Activated naive CD4-positive, alpha-beta T cell (primary cell): ENCODE measurements at places on chromosomes 5 and 9.

DNA sequence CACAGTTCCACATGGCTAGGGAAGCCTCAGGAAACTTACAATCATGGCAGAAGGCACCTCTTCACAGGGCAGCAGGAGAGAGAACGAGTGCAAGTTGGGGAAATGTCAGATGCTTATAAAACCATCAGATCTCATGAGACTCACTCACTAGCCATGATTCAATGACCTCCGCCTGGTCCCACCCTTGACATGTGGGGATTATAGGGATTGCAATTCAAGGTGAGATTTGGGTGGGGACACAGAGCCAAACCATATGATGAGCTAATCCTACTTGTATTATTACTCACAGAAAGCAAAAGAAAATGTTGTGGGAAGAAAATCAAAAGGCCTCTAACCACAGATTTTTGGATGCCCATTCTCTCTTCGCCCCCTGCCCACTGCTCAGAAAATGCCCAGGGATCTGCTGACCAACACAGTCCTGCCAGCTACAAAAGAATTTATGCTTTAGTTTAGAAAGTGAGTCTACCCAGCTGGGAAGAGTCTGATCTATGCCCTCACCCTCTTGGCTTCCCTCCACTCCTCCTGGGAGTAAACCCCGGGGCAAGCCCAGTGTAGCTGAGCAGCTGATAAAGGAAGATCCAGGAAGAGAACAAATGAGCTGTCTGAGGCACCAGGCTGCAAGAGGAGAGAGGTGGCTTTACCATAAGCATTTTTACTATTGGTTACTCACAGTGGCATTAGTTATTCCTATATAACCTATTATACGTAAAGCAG is 53.1 kb downstream of the RNF130 start:
- no peak for DNase-seq

GRCh38 chr5:167167191-167167795 is 1124.2 kb upstream of the WWC1 start:
- DNase-seq = no peak

DNA sequence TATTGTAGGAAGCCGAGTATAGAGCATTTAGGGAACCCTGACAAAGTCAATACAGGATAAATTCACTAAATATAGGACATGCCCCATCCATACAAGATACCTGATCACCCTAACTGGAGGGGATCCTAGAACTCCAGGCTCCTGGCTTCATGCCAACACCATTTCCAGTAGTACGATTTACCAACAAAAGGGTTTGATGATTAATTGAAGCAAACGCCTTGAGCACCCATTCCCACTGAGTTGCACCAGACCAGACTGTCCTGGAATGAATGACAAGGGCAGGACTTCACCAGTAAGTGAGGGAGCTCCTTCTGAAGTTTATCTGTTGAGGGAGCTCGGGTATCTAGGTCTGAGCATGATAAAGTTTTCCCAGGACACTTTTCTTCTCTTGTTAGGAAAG is 327.2 kb upstream of the MSX2 start:
- no peak for DNase-seq

GRCh38 chr5:14574891-14575508 is 6.6 kb upstream of the OTULINL start:
- no peak for DNase-seq

GRCh38 chr5:178177569-178177968 is 9.6 kb downstream of the GMCL2 start:
- no peak for DNase-seq
